ENCODE measurements at places on chromosomes 11 and 22. TPM values are rescaled to one million over a fixed set of nuclear protein-coding genes. Genes with fewer than 3 reads are reported as not detected.

The MRGPRE gene
- not detected for total RNA-seq

The OR10G7 gene
- total RNA-seq, result not detected

The IGLL5 gene
- 5.4 TPM for total RNA-seq

The WNT7B gene
- not detected for total RNA-seq

The EFCAB6 gene
- total RNA-seq, result 0.12 TPM

The FOLR1 gene
- not detected for total RNA-seq

The OLFML1 gene
- not detected for total RNA-seq

The C11orf21 gene
- total RNA-seq, result 7.2 TPM

The CARD16 gene
- total RNA-seq, result 58.3 TPM

The GRIA4 gene
- total RNA-seq, result not detected

The ADM2 gene
- total RNA-seq, result 6.7 TPM

The TRIM51 gene
- 2.2 TPM for total RNA-seq

The RAG2 gene
- not detected for total RNA-seq

The MYBPC3 gene
- not detected for total RNA-seq

The NCAM1 gene
- total RNA-seq, result 65.7 TPM

The PIWIL4 gene
- total RNA-seq, result 0.86 TPM

The TMPRSS4 gene
- total RNA-seq, result 0.19 TPM

The SAC3D1 gene
- total RNA-seq, result 7.6 TPM

The APOBEC3F gene
- total RNA-seq, result 31.6 TPM

The POU2F3 gene
- total RNA-seq, result not detected

The ADAMTS15 gene
- not detected for total RNA-seq

The MTA2 gene
- 259 TPM for total RNA-seq

The GVQW3 gene
- 3.0 TPM for total RNA-seq

The APOA1 gene
- not detected for total RNA-seq

The ABCC8 gene
- total RNA-seq, result not detected

The GLYATL1 gene
- total RNA-seq, result not detected

The SCN3B gene
- not detected for total RNA-seq

The CASP4 gene
- total RNA-seq, result 118 TPM

The APOL4 gene
- 0.64 TPM for total RNA-seq

The SLC25A17 gene
- 31.0 TPM for total RNA-seq

The RIMBP3C gene
- 1.4 TPM for total RNA-seq

The PGA5 gene
- total RNA-seq, result not detected

The DRICH1 gene
- 2.0 TPM for total RNA-seq

The USH1C gene
- total RNA-seq, result not detected

The JAM3 gene
- total RNA-seq, result 2.9 TPM

The OR4D5 gene
- total RNA-seq, result not detected

The DCDC1 gene
- not detected for total RNA-seq

The FGF4 gene
- not detected for total RNA-seq

The ASCL2 gene
- 2.5 TPM for total RNA-seq

The APOA4 gene
- total RNA-seq, result not detected

The RCN1 gene
- 25.7 TPM for total RNA-seq

The RANBP1 gene
- total RNA-seq, result 236 TPM

The CABP4 gene
- total RNA-seq, result 2.2 TPM

The LRRC32 gene
- 0.08 TPM for total RNA-seq

The APBB1 gene
- 27.5 TPM for total RNA-seq

The SMPD1 gene
- total RNA-seq, result 26.4 TPM

The TMPRSS5 gene
- 2.1 TPM for total RNA-seq

The PTGDR2 gene
- total RNA-seq, result 0.86 TPM

The THRSP gene
- not detected for total RNA-seq

The KRTAP5-1 gene
- not detected for total RNA-seq

The PLAAT3 gene
- total RNA-seq, result 60.0 TPM

The HBB gene
- total RNA-seq, result not detected

The UBE4A gene
- 58.8 TPM for total RNA-seq

The LIMK2 gene
- 390 TPM for total RNA-seq

The ASCL3 gene
- total RNA-seq, result not detected

The MYOD1 gene
- not detected for total RNA-seq

The COMMD9 gene
- total RNA-seq, result 49.1 TPM

The CCDC116 gene
- total RNA-seq, result 2.0 TPM

Data from natural killer cell treated with Interleukin-12 subunit alpha and Interleukin-12 subunit beta and Interleukin-15 and Interleukin-18, amount 100 ng/mL, for 72 hours (primary cell).